Right atrium auricular region (tissue), 2 donors: ENCODE measurements at places on chromosomes 6 and 20.

DNA sequence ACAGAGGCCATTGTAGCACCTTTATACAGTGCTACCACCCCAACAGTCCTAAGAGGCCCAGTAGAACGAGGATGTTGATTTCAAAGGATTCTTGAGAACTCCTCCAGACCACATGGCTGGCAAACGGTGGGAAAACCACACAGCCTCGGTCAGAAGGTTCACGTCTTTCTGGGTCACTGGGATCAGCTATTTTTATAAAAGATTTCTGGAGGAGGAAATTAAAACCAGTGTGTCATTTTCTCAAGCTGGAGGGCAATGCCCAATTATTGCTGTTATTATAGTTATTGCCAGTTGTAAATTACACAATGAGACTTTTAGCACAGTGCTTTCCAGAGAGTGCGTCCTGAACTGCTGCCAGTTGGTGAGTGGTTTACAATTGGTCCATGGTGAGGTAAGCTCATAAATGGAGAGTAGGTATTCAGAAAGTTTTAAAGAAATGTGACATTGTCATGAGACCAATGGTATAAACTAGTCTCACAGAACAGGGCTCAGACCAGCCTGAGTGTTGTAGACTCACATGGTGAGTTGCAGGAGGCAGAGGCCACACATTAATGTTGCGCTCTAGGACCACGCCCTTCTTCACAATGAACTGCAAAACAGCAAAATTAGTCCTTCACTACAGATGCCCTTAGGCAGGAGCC lies 8.4 kb upstream of the PPP1R14C start:
- DNase-seq: no peak

- DNase-seq: no peak
These were observed 452.1 kb upstream of the PLCB4 start for GRCh38 chr20:8616792-8617191.

DNA sequence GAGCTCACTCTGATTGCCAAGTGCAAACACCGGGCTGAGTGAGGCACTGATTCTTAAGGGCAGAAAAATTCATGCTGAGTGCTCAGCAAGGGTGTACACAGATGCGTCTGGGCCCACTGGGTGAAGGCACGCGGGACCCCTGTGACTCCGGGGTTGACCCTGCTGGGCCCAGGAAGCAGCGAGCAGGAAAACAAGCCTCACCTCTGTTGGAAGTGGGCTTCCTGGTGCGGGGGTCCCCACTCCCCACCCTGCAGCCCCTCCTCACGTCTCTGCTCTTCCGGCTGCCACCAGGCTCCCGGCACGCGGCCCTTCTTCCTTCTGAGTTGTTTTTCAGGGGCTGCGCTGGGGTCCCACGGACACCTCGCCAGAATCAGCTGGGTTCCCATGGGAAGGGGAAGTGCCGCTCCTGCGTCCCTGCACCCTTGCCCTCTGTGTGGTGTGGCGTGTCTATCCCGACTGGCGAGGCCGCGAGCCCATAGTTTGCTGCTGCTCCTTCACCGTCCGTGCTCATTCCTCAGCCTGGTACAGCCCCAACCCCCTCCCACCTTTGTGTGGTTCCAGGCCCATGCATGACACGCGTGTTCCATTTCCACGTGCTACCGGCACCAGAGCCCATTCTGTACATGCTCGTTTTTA lies 80.6 kb upstream of the BHLHE23 start:
- DNase-seq: no peak

DNA sequence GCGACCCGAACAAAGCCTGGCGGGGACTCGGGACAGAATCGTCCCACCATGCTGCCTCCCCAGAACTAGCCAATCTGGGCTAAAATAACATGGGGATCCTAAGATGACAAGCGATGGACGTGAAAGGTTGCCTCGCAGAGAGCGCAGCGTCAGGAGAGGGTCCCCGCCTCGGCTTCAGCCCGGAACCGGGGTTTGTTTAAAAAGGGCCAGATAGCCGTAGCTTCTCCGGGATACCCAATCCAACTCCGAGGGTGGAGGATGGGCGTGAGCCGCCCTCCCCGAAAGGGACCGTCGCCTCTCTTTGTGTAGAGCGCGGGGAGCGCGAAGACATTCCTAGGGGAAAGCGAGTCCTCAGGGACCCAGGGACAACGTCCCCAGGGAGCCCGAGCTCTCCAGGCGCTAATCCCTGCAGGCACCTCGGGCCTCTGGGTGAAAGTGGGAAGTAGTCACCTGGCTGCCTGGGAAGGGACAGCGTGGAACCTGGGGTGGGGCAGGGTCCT lies 643 bp downstream of the CD24 start:
- DNase-seq: no peak

DNA sequence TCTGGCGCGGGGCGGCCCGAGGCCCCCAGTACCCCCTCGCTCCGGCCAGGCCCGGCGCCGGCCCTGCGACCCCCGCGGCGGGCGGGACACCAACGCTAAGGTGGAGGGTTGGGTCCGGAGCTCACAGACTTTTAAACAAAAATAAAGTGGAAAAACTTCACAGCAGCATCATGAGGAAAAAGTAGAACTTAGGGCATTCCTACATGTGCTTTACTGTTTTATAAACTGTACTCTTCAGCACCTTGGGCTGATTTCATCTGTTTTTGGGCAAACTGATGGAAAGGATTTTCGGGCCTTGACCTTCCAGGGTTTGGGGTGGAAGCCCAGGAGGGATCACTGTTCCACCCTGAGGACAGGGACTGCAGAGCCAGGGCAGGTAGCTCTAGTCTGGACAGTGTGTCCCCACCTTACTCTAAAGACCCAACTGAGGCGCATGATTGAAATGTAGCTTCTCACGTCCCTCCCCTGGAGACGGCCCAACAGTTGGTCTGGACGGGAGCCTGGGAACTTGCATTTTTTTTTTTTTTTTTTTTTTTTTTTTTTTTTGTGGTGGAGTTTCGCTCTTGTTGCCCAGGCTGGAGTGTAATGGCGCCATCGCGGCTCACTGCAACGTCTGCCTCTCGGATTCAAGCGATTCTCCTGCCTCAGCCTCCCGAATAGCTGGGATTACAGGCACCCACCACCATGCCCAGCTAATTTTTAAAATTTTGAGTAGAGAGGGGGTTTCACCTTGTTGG lies 740 bp downstream of the NELFCD start:
- DNase-seq: no peak

GRCh38 chr20:31476294-31476585 lies 1.2 kb downstream of the REM1 start:
- no peak for DNase-seq

GRCh38 chr20:58870293-58871014 lies 17.9 kb downstream of the GNAS start:
- peak; percentile 73 for DNase-seq

DNA sequence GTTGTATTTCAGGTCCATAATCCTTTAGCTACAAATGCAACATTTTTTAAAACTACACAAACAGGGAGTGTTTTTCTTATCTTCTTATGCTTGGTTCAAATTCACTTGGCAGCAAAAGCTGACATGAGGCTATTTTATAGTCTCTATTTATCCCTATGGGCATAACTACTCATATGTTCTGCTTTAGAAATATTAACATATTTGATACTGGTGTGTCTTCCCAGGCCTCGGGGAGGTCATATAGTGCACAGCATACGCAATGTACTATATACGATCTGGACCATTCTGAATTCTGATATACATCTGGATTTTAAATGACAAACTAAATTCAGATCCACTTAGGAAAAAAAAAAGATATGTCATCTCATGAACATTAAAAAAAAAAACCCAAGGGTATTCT lies 69.2 kb downstream of the TFAP2C start:
- no peak for DNase-seq

DNA sequence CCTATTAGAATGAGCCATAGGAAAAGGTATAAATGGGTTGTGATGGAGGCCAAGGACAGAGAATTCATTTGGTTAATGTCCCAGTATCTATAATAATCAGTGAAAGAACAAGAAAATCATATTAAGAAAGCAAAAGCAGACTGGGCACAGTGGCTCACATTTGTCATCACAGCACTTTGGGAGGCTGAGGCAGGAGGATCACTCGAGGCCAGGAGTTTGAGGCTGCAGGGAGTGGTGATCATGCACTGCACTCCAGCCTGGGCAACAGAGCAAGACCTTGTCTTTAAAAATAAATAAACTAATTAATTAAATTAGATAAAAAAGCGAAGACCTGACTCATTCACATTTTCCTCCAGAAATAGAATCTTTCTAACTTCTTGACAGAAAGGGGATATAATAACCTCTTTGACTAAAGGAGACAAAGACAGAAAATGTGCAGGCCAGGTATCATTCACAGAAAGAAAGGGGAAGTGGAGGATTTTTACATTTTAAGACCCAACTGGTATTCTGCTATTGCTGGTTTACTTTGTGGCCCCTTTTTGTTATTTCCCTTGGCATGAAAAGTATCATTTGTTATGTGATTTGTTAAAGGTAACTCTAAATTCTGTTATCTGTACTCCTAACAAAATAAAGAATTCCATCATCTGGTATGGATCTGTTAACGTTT lies 31.9 kb upstream of the MAPK13 start:
- no peak for DNase-seq

- DNase-seq: no peak
These were observed 18.5 kb upstream of the PHACTR3 start for GRCh38 chr20:59585714-59586409.

- DNase-seq: no peak
These were observed 227.4 kb downstream of the LRFN2 start for GRCh38 chr6:40359808-40360207.

DNA sequence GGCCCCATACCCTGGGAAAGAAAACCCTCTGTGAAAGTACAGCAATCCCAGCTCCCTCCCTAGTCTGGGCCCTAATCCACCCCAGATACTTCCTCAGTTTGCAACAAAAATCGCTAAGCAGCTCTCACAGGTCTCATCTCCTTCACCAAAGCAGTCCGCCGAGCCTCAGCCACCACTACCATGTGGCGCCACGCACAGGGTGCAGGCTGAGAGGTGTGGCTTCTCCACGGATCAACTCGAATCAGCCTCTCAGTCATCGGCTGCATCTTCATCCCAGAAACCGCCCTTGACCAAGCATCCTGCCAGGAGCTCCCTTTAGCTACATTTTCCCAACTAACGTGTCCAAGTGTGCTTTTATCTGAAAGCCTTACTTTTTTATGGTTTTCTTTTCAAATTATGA lies 50.7 kb downstream of the ANKRD60 start:
- no peak for DNase-seq

- DNase-seq: no peak
These were observed 524.0 kb downstream of the UTRN start for GRCh38 chr6:144809120-144809519.

GRCh38 chr20:49657118-49657901 lies 56.4 kb downstream of the B4GALT5 start:
- no peak for DNase-seq

DNA sequence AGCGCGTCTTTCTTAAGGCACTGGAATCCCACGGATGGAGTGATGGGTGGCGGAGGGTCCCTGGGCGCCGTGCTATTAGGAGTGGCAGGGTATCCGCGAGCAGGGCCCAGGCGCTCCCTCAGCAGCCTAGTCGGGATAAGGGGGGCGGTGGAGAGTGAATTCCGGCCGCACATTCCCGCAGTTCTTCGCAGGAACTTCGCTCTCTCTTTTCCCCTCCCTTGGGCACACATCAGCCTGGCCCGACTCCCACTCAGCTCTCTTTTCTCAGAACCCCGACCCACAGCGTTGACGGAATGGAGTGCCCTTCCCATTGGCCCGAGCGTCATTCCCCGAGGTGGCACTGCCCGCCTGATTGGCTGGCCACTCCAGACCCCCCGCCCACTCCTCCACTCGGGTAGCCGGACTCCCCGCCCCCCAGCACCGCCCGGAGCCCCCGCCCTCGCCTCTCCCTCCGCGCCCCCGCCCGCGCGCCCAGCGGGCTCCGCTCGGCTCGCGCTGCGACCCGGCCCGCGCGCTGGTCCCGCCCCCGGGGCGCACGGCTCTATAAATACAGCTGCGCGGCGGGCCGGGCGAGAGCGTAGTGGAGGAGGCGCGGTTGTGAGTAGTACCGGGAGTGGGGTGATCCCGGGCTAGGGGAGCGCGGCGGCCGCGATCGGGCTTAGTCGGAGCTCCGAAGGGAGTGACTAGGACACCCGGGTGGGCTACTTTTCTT lies at the start of gene ID4:
Gene ID4 (plus strand): TSS at position 572 of the 712 bp plus-strand sequence. CDS start 385 bp downstream, outside the sequence.
- peak; percentile 97 for DNase-seq

DNA sequence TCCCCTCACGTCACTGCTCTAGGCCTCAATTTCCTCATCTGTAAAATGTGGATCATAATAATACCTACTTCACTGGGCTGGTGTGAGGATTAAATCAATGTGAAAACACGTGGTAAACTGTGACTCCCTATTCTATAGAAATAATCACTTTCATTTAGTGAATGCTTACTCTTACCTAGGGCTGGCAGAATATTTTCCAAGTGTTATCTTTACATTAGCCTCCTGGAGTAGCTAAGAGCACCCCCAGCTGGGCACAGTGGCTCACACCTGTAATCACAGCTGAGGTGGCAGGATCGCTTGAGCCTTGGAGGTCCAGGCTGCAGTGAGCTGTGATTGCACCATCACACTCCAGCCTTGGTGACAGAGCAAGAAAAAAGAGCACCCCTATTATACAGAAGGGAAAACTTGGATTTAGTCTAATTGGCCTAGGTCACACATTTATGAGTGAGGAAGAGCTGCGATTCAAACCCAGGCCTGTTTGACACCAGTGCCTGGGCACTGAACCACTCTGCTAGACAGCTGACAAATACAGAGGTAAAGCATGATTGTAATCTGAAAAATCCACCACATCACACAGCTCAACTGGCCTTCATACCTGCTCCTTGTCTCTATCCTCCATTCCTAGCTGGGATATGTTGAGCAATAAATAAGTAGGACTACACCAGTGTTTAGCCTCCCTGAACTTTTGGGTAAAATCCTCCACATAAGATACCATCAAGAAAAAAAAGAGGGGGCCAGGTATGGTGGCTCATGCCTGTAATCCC lies 1.4 kb upstream of the SNTA1 start:
- no peak for DNase-seq

DNA sequence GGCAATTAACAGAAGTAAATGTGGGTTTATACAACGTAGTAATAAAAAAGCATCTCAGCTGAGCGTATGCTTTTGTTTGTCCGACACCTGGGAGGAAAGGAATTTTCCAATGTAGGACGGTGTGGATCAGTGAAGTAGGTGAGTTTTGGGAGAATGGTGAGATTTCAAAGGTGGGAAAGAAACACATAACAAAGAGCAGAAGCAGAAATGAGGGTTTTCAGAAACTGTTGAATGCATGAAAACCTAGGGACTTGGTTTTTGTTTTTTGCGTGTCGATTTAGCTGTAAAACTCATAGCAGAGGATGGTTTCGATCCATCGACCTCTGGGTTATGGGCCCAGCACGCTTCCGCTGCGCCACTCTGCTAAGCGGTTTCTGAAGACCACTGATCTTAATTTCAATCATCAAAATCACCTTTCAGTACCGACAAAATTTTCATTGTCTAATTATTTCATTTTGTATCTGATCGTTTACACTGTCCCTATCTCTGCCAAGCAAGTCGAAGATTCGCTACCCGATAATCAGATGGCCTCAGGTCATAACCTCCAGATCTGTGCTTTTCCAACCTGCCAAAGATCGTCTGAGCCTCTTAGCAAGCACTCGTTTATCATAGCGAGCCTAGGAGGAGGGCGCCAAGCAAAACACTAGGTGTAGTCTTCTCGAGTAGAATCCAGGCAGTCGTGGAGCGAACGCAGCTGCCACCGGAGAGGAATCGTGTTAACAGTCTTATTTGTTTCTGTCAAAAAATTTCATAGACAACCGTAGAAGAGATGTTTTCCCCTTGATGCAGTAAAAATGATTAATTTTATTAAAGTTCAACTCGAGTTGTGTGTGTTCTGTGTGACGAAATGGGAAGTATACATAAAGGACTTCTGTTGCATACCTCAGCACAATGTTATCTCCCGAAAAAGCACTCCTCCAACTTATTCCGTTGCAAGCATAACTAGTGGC lies 20.9 kb upstream of the POM121L2 start:
- no peak for DNase-seq
